Suppressor macrophage treated with lipopolysaccharide for 1 hour (primary cell): ENCODE measurements at places on chromosomes 2 and 18.
A peak's percentile ranks its signal among the peaks of the same experiment; 100 is the strongest.

DNA sequence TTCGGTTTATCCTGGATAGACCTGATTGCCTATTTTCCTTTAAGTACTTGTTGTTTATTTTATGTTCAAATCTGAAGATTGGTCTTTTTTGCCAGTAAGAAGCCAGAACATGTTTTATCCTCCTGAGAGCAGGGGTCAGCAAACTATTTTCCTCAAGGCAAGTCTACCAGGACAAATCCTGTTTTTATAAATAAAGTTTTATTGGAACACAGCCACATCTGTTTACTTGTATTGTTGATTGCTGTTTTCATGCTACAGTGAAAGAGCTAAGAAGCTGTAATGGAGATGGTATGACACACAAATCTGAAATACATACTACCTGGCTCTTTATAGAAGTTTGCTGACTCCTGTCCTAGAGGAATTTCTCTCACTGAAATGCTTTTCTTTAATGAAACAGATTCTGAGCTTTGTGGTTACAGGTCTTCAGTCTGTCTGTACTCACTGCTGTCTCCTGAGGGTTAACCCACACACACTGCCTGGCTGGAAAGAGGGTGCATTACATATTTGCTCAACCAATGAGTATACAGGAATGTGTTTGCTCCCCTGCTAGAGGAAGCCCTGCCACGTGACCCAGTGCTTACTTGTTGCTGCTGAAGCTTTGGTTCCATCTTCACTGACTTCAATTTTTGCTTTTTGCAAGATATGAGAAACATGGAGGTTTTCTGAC lies 22.6 kb downstream of the MRPL44 start:
- no peak for DNase-seq

DNA sequence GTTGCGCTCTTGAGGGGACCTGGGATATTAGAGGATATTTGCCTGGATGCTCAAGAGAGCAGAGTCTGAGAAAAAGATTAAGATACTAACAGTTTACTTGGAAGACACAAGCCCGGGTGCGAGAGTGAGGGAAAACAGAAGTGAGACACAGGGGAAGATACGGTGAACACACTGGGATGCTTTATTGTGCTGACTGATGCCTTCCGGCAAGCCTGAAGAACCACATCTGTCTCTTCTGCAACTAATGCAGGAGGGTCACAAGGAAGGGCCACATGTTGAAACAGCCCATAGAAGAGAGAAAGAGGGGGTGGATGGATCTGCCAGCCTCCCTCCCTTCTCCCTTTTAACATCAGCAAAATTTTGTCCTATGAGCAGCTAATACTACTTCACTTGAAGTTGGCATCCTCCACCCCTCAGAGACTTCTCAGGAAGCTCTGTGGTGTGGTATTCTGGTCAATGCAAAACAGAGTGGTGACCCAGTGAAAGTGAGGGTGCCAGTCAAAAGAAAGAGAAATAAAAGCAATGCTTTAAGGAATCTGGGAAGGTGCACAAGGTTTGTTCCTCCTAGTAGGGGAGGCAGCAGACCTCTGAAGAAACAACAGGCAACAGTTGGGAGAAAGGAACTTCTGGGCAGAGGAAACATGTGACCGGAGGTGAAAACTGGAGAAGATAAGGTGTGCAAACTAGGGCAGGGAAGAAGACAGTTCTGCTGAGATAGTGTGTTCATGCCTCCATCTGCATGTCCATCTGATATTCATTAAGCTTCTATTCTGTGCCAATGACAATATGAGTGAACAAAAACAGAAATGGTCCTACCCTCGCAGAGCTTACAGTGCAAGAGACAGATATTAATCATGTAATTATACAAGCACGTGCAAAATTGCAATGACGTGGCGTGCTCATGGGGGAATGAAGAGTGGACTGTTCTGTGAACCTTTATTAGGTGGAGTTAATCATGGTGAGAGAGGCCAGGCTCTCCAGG lies 107.1 kb downstream of the LYPD6B start:
- DNase-seq: no peak

DNA sequence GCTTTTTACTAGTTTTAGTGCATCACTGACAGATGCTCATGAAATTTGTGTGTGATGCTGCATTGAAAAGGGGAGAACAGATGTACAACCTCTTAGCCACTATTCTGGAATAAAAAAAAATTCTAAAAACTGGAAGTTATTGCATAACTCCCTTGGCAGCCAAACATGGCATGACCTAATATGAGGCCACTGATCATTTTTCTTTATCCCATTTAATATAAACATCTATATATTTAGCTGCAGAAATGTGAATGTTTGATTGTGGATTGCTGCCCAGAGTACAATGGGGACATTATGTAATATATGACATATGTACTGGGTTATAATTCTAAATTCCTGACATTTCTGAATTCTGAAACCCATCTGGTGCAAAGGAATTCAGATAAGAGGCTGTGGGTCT lies 86.5 kb downstream of the CDCA7 start:
- no peak for DNase-seq

DNA sequence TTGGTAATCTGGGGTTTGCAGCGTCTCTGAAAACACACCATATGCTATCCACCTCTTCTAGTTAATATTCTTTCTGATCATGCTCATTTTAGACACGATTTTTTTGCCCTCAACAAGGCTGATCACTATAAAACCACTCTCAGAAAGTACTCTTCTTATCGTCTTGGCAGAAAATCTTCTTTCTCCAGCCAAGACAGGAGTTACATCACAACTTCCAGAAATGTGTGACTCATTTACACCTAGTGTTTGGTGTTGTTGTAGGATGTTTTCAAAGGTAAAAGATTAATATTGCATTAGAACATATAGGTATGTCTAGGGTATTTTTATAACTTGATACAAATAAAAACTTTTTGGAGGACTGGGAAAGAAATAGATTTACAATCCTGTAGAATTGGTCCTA lies 138.5 kb upstream of the NETO1 start:
- no peak for DNase-seq

- DNase-seq: no peak
Observed at GRCh38 chr2:25976983-25977741, 5.1 kb downstream of the KIF3C start.

GRCh38 chr2:228469721-228470120 lies 288.2 kb upstream of the SPHKAP start:
- DNase-seq: no peak

- DNase-seq: no peak
Observed at GRCh38 chr2:9696731-9697130, 65.9 kb upstream of the YWHAQ start.

DNA sequence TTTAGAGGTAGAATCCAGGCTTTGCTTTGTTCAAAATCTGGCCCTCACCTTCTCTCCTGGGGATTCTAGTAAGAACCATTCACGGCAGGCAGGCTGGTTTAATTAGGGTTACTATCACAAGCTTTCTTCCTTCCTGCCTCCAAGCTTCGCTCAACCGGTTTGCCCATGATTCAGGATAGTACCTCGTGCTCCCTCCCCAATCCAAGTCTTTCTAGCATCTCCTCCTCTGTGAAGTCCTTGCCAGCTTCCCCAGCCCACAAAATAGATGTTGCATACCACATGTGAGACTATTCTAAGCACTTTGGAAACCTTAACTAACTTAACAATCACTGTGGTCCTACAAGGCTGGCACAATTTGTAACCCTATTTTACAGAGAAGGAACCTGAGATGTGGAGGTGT lies 135.1 kb downstream of the SOCS6 start:
- DNase-seq: no peak

DNA sequence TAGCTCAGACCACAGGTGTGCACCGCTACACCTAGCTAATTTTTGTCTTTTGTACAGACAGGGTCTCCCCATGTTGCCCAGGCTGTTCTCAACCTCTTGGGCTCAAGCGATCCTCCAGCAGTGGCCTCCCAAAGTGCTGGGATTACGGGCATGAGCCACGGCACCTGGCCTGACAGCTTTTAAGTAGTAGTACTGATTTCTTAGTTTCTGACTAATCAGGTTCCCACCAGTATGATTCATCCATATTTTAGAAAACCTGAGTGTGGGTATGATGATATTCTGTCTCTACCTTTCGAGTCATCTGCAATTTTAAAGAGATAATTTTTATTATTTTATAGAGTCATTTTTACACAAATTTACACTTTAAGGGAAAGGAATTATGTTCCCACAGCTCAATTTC lies 46.4 kb upstream of the GULP1 start:
- no peak for DNase-seq

- peak; percentile 50 for DNase-seq
Observed at GRCh38 chr2:23355001-23355400, 30.0 kb upstream of the KLHL29 start.

- no peak for DNase-seq
Observed at GRCh38 chr18:61676773-61677434, 215.9 kb downstream of the RNF152 start.

- no peak for DNase-seq
Observed at GRCh38 chr2:219451661-219452360, 17.2 kb downstream of the SPEG start.

DNA sequence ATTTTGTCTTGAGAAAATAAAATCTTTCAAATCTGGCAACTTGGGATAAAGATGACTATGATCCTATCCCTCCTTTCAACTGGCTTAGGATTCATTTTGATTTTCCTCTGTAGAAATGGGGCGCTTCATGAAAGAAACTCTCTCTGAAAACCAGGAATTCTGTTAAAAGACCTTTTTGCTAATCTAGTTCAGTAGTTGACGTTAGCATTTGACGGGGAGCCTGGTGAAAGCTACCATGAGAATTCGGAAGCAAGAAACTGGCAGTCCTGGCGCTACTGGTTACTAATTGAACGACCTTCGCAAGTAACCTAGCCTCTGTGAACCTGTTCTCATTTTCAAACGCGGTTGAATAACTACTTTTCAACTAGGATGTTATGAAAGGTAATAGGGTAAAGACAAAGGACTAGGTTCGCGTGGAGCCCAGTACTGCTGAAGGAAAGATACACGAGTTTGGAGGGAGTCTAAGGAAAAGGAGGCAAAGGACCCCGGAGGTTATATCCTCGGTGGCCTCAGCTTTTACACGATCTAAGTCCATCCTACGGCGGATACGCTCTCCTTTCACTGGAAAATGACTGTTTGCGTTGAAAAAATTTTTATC lies 604 bp upstream of the STK11IP start:
- DNase-seq: peak; percentile 7

GRCh38 chr2:120265006-120265405 lies 12.4 kb downstream of the RALB start:
- DNase-seq: peak; percentile 69

- DNase-seq: no peak
Observed at GRCh38 chr18:13481820-13482617, 244.3 kb downstream of the FAM210A start.

- peak; percentile 75 for DNase-seq
Observed at GRCh38 chr18:48872234-48873145, 78.3 kb downstream of the SMAD7 start.
